ENCODE measurements at places on chromosomes 6 and 20.

- DNase-seq: no peak
These were observed 420.6 kb upstream of the MMS22L start for GRCh38 chr6:97703661-97704060.

- DNase-seq: no peak
These were observed 556 bp upstream of the YWHAB start for GRCh38 chr20:44884907-44885391.

- no peak for DNase-seq
These were observed 84.0 kb downstream of the HFE start for GRCh38 chr6:26170951-26171841.

GRCh38 chr6:37483252-37483901, 16.3 kb downstream of the CCDC167 start:
- DNase-seq: no peak

DNA sequence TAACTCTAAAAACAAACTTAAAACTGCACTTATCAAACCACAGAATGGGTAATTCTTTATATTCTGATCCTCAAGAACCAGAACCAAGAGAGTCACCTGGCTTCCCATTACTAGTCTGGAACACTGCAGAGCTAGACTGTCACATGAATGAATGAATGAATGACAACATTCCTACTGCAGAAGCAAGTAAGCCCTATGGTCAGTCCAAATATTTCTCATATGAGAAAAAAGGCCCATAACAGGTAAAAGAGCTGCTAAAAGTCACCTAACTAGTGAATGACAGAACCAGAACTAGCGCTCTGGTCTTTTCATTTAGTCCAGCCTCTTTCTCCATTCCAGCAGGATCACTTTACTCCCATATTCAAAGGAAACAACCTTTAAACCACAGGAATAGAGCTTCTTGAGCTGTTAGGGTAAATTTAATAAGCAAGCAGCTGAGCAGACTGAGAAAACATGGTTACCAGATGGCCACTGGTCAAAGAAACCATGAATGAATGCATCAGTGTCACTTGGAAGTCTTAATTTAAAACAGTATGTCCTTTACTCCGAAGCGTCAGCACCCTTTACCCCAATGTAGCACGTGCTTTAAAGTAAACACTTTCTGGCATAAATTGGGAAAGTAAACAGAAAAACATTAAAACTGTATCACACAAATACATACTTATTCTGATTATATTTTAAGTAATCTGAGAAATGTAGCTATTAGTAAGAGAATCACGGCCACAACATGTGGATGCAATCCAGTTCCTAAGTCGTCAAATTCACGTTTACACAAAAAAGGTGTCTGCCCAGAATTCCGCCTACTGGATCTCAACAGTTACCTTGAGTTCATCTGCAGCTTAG, 1.4 kb downstream of the PREP start:
- DNase-seq: peak; percentile 31

- peak; percentile 30 for DNase-seq
These were observed 178.0 kb upstream of the SASH1 start for GRCh38 chr6:148164645-148165044.

DNA sequence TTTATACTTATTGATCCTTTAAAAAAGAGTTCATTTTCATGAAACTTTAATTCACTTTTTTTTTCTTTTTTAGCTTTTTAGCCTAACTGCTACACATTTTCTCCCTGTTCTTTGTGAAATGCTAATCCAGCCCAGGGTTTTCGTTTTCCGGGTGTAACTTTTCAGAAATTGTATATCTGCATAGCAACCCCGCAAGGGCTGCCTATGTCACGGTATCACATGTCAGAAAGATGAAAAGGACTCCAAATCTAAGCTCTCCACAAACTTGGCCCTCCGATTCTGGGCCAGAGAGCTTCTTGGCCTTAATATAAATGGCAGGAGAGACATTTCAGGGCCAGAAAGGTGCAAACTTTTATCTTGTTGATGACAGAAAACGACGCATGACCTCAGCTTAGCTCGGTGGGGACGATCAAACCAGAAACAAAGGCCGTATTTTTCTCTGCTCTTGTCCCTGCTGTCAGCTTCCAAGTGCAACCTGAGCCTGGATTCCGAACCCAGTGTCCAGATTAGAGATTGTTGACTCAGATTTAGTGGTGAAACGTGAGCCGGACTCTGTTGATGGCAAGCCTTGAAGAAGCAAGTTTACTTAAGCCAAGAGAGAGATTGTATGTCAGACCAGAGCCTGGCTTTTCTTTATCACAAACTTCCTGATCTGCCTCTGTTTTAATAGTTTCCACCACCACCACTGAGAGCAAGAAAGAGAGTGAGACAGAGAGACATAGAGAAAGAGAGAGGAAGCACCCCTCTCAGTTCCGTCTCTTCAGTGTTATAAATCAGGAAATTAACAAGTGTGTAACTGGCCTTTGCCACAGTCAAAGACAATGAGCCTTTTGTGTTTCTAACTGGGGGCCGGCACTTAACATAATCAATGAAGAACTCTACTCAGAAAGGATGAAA, 157.8 kb downstream of the SCML4 start:
- DNase-seq: peak; percentile 78

GRCh38 chr20:60667641-60668040, 584.4 kb upstream of the CDH4 start:
- no peak for DNase-seq

- DNase-seq: peak; percentile 17
These were observed 85.1 kb downstream of the MDN1 start for GRCh38 chr6:89734526-89734925.

GRCh38 chr6:67411036-67411435, 1224.0 kb upstream of the ADGRB3 start:
- DNase-seq: peak; percentile 25

- DNase-seq: no peak
These were observed 10.5 kb downstream of the AURKA start for GRCh38 chr20:56381501-56381900.

- no peak for DNase-seq
These were observed 399.6 kb upstream of the SOX4 start for GRCh38 chr6:21193790-21194475.

GRCh38 chr6:168129292-168130167, 50.5 kb upstream of the FRMD1 start:
- DNase-seq: no peak

DNA sequence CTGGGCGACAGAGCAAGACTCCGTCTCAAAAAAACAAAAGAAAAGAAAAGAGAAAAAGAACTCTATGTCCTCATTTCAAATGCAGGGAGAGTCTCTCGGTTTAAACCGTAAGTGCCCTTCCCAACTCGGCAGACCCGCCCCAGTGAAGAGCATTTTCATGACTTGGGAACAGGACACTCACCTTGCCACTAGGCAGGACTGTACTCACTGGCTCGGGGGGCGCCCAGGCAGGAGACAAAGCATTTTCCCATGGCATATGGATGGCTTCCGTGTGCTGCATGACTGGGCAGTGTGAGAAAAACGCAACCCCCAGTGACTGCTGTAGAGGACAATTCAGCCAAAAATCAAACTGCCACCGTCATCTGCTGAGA, 23.7 kb upstream of the MRGBP start:
- no peak for DNase-seq

DNA sequence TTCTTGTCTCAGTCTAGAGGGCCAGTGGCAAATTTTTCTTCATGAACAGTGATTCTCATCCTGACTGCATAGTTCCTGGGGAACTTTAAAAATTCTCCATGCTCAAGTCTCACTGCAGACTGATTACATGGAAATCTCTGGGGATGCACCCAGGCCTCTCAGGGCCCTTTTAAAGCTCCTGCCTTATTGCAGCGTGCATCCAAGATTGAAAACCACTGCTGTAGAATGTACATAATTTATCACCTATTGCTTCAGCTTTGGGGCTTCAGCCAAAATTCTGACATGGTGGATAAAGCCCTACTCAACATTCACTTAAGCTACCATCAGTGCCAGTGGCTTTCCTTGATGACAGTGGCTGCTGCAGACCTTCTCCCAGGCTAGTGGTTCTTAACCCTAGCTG, 143.8 kb downstream of the BTBD3 start:
- no peak for DNase-seq

DNA sequence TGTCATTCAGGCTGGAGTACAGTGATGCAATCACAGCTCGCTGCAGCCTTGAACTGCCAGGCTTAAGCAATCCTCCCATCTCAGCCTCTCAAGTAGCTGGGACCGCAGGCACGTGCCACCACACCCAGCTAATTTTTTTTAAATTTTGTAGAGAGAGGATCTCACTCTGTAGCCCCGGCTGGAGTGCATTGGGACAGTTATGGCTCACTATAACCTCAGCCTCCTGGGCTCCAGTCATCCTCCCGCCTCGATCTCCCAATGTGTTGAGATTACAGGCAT, 86.5 kb downstream of the SERAC1 start:
- DNase-seq: no peak

DNA sequence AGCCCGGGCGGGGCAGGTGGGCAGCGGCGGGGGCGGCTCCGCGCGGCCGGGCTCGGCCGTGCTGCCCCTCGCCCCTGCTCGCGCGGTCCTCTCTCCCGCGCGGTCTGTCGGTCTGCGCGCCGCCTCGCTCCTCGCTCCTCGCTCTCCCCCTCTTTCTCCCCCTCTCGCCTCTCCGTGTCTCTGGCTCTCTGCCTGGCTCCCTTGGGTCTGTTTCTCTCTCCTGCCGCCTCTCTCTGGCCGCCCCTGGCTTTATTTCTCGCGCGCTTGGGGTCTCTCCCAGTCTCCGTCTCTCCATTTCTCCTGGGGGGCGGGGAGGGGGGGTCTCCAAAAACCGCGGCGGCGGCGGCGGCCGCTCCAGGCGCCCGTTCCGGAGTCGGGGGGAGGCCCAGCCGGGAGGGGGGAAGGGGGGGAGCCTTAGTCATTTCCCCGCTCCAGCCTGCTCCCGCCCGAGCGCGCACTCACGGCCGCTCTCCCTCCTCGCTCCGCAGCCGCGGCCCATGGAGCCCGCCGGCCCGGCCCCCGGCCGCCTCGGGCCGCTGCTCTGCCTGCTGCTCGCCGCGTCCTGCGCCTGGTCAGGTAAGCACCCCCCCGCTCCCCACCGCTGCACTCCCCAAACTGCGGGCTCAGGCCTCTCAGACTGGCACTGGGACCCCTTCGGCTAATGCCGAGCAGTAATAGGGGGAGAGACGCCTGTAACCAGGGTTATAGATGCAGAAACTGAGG, at the start of gene SIRPA:
Gene SIRPA, plus strand, starts transcription at position 457 of the 723 bp plus-strand sequence. Its CDS starts 41 bp downstream, at position 498.
- peak; percentile 63 for DNase-seq

GRCh38 chr20:10381477-10381876, 52.5 kb downstream of the MKKS start:
- DNase-seq: no peak

GRCh38 chr6:111709615-111710398, 104.1 kb upstream of the TRAF3IP2 start:
- peak; percentile 88 for DNase-seq

DNA sequence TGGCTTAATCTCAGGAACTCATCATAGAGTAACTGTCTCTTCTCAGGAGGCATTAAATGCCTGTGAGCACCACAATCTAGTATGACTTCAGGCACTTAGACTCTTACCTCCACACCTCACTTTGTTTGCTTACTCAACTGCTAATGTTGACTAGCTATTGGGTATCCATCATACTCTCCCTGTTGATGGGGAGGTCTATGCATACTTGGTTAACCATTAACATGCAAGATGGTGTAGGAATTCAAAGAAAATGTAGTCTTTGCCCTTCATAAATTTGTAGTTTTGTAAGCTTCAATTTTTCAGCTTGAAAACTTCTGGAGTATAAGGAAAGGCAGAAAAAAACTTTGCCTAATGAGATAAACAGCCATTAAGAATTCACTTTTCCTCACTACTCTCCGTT, 501.0 kb upstream of the MARCKS start:
- DNase-seq: no peak

DNA sequence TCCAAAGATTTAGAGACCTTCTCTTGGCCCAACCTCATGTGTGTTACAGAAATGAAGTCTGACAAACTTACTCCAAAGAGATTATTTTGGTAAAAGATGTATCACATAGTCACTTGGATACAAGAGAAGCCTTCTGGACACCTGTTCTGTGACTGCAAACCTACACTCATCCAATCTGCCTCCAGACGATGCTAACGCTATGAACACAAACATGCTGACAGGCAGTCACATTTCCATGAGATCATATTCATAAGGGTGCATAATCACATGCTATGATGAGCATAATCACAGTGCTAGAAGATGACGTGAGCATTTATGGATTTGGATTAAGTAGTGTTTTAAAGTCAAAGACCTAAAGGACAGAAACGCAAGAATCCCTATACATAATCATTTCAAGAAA, 340.2 kb downstream of the HACE1 start:
- DNase-seq: no peak

DNA sequence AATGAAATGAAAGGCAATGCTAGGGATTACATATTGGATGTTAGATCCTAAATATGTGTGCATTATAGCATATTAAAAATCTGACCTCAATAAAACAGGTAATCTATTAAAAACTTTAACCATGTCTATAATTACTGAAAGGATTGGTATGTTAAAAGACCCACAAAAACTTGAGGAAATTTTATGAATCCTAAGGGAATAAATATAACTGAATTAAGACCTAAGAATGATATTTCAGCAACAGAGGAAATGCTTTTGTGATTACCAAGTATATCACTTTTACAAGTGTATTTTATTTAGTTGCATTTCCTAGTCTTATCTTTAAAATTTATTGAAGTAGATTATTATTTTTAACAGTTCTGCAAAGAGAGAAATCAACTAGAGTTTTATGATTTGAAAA, 571.5 kb downstream of the HDGFL1 start:
- DNase-seq: no peak

GRCh38 chr20:57392512-57393271, 1.5 kb downstream of the RBM38 start:
- DNase-seq: no peak

DNA sequence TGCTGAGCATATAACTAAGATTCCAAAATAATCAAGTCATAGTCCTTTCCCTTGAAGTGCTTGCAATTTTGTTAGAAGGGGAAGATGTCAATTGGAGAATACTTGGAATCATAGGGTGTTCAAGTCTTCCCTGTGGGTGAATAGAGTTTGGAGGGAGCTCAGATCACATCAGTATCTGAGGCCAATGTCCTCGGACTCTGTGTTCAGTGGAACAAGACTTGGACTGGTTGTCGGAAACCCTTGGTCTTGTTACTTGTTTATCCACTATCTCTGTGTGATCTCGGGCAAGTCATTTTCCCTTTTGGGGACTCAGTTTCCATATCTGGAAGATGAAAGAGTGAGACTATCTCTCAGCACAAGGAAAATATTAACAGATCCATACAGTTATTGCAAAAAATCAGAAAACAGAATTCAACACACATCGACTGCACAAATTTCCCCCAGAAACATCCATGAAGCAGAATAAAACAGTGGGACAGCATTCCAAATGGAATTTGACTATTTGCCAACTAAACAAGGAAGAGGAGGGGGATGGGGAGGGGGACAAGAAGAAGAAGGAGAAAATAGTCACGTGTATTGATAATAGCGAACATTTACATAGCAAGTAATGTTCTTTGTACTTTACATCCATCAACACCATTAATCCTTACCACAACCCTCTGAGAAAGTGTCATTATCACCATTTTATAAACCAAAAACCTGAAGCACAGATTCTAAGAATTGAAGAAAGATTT, 3.9 kb upstream of the EDEM2 start:
- no peak for DNase-seq
